ENCODE measurements at places on chromosomes 12 and 14. TPM values are rescaled to one million over a fixed set of nuclear protein-coding genes. Genes with fewer than 3 reads are reported as not detected.

Gene EIF2S3B
- total RNA-seq = 0.29 TPM

Gene TMEM117
- 10.1 TPM for total RNA-seq

Gene SLC15A5
- total RNA-seq = not detected

Gene GOLT1B
- 29.0 TPM for total RNA-seq

Gene NXPH4
- 17.6 TPM for total RNA-seq
